ENCODE measurements at places on chromosomes 1 and 21. TPM values are rescaled to one million over a fixed set of nuclear protein-coding genes. Genes with fewer than 3 reads are reported as not detected.

GRCh38 chr1:206770531-206771337 lies at the start of gene IL19:
Gene IL19, plus strand, starts transcription at chr1:206770773. Its CDS starts 65,890 bp downstream, at chr1:206836663.
- peak within 1 kb of the TSS; percentile 21 for H3K4me3 ChIP-seq
- no peaks in the 10 kb centered on the region for H3K36me3 ChIP-seq
- peak; percentile 62 for DNase-seq
- H3K27ac ChIP-seq: peak within 1 kb of the TSS; percentile 34
- no peaks in the 10 kb centered on the region for H3K4me1 ChIP-seq
- no peaks in the 10 kb centered on the region for H3K27me3 ChIP-seq

DNA sequence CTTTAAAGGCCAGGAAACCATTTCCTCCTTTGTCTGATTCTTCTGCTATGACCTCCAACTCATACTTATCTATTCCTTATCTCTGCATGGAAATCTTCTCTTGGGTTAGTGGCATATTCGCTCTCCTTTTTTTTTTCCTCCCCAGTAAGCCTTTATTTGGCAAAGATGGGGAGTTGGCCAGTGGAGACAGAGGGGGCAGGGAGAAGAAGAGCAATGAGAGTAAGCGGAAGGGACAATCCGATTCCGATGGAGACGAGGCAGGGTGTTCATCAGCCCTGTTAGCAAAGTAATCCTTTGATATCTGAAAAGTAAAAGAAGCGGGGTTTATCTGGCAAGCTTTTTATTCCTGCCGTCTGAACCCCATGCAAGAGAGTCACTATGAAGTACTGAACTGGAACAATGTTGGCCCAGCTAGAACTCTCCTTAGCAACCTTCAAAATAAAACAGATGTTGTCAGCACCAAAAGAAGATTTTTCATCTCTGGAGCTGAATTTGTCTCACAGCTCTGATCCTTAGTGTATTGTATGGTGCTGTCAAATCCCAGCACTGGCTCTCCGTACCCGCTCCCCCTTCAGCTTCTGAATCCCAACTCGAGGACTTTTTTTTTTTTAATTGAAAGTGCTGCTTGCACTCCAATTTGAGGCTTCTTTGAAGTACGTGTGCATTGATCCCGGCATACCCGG lies 40.9 kb downstream of the PTGFRN start:
- H3K4me3 ChIP-seq: no peak overlapping the region
- H3K4me1 ChIP-seq: peaks cover 11% of the 10 kb centered on the region
- DNase-seq: no peak
- no peak overlapping the region for H3K27ac ChIP-seq
- H3K36me3 ChIP-seq: no peaks in the 10 kb centered on the region

GRCh38 chr1:34663031-34663430 lies 91.8 kb upstream of the GJB5 start:
- no peaks in the 10 kb centered on the region for H3K36me3 ChIP-seq
- no peaks in the 10 kb centered on the region for H3K27me3 ChIP-seq
- H3K4me3 ChIP-seq: no peak overlapping the region
- H3K4me1 ChIP-seq: no peaks in the 10 kb centered on the region
- H3K27ac ChIP-seq: no peak overlapping the region

DNA sequence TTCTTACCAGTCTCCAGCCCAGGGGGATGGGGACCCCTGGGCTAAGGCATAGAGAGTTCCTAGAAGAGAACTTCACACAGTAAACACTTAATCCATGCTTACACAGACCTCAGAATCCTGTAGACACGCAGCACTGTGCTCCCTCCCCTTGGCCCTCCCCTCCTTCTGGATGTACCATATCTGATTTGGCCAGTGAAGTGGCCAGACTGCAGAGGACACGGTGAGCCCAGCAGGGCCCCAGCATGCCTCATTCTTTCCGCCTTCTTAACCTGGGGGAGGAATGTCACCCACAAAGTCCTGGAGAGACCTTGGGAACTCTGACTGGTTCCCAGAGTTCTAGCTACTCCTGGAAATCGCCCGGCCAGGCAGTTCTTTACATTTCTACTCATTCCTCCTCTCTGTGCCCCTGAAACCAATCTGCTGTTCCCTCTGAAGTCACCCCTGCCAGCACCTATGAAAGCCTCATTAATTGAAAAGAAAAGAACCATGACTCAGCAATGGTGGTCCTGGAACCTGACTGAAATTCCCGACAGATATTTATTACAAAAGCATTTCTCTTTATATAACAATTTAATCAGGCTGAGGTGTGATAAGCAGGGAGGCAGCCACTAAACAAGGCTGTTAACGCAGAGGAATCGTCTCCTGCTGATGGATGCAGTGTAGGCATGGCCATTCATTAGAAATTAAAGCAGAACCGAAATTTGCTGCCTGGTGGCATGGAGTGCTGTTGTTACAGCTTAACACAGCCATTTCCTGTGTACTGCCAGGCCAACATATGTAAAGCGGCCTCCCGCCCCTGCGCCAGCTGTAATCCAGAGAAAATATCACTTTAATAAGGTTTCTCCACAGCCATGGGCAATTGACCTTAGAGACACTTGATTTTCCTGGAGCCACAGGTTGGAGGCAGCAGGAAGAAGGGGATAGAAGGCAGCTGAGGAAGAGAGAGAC lies 74.6 kb upstream of the KCND3 start:
- no peak for DNase-seq
- H3K36me3 ChIP-seq: no peaks in the 10 kb centered on the region
- no peaks in the 10 kb centered on the region for H3K27me3 ChIP-seq
- no peak overlapping the region for H3K27ac ChIP-seq

DNA sequence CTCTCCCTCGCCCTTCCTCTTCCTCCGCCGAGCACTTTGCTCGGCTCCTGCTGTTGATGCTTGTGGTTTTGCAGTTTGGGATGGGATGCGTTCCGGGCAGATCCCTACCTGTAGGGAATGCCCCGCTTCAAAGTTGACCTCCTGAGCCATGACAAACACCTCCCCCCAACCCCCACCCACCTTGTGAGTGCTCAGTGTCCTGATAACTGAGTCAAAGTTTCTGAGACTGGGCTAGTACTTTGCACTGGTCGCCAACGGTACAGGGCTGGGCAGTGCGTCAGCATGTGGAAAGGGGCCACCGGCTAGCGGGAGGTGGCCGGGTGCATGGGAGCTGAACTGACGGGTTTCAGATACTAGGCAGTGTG lies 771 bp downstream of the RABGAP1L start:
- H3K27me3 ChIP-seq: no peaks in the 10 kb centered on the region
- H3K4me3 ChIP-seq: peak overlapping the region; percentile 62
- H3K36me3 ChIP-seq: no peaks in the 10 kb centered on the region

The DCST1 gene
- not detected for total RNA-seq

The FAM72D gene
- not detected for total RNA-seq

The THEM5 gene
- not detected for total RNA-seq

All from ascending aorta (tissue), 2 donors.